Natural killer cell treated with Interleukin-12 subunit alpha and Interleukin-12 subunit beta and Interleukin-15 and Interleukin-18, amount 100 ng/mL, for 72 hours (primary cell): ENCODE measurements at places on chromosomes 7 and 10. TPM values are rescaled to one million over a fixed set of nuclear protein-coding genes. Genes with fewer than 3 reads are reported as not detected.
A peak's percentile ranks its signal among the peaks of the same experiment; 100 is the strongest.

- no peak overlapping the region for H3K4me3 ChIP-seq
- DNase-seq = no peak
- no peaks in the 10 kb centered on the region for H3K36me3 ChIP-seq
- H3K27ac ChIP-seq = no peak overlapping the region
- peaks cover 5% of the 10 kb centered on the region for H3K27me3 ChIP-seq
Observed at GRCh38 chr7:136009488-136010079, 32.4 kb upstream of the MTPN start.

DNA sequence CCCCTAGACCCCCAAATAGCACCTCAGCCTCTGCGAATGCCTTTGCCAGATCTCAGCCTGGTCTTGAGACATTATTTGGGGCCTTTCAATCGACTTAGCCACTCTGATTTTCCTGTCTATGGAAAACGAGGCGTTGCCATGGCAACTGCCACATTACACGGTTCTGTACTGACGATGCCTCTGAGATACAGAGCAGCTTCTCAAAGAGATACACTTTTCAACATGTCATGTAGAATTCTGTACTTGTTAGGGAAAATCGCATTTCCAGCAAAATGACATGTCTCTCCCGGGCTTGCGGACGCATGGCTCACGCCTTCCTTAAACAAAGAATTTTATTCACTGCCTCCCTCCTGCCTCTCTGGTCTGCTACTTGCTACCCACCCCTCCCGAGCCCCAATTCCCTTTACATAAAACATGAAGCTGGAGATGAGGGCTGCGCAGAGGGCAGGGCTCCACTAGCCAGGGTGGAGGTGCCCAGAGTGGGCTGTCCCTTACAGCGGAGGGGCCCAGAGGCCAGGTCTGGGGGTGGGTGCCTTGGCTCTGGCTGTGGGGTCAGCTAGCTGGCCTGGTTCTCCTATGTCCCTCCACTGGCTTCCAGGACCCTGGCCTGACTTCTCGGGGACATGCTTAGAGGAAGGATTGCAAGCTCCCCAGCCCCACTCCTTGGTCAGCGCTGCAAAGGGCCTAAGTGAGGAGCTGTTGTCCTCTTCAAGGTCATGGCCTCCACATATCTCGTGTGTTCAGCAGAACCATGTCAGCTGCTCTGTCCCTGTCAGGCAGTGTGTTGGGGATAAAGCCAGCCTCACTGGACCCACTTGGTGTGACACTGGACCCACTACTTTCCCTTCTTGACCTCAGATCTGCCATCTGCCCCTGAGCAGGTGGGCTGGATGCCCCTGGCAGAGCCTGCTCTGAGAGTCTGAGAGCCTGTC lies 342.5 kb downstream of the RPS24 start:
- DNase-seq = peak; percentile 37
- no peak overlapping the region for H3K4me3 ChIP-seq
- no peak overlapping the region for H3K27ac ChIP-seq
- no peaks in the 10 kb centered on the region for H3K4me1 ChIP-seq

DNA sequence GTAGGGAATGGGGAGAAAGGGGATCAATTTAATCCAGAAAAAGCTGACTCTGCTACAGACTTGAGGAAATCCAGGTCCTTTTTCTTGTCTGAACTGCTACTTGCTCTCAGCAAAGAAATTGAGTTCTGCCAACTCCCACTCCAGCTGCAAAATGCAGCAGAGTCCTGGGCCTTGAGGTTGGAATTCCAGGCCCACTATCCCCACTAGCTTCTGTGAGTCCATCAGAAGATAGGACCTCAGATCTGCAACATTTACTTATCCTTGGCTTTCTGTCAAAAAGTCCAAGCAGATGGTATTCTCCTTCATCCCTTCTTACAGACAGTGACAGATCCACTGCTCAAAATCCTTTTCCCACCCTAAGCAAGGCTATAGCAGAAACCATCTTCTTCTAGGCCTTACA lies 219.2 kb downstream of the ARHGAP12 start:
- peaks cover 15% of the 10 kb centered on the region for H3K4me1 ChIP-seq
- peaks cover 3% of the 10 kb centered on the region for H3K27me3 ChIP-seq
- DNase-seq = no peak
- no peak overlapping the region for H3K27ac ChIP-seq

LRMDA gene
- 0.92 TPM for total RNA-seq

PPP1R3C gene
- not detected for total RNA-seq

GRCh38 chr7:17043012-17043877 lies 161.5 kb upstream of the AGR3 start:
- peak overlapping the region; percentile 79 for H3K27ac ChIP-seq
- peak overlapping the region; percentile 6 for H3K4me3 ChIP-seq
- peaks cover 4% of the 10 kb centered on the region for H3K36me3 ChIP-seq
- H3K4me1 ChIP-seq = peaks cover 37% of the 10 kb centered on the region

DNA sequence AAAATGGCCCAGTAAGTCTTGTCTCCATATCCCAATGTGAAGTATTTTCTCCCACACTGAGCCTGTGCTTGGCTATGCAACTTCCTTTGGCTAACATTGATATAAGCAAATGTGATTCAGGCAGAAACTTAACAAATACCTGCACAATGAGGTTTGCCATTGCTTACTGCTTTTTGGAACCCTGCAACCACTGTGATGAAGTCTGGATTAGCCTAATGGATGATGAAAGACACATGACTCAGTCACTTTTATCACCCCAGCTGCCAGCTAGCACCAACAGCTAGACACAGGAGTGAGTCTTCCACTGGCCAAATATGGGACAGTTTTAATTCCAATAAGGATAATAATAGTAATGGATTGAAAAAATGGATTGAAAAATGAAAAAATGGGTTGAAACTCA lies 854.5 kb downstream of the GRM8 start:
- no peak overlapping the region for H3K4me3 ChIP-seq
- no peak for DNase-seq
- no peaks in the 10 kb centered on the region for H3K4me1 ChIP-seq
- peaks cover 8% of the 10 kb centered on the region for H3K36me3 ChIP-seq

GRCh38 chr7:71009636-71010035 lies 122.3 kb upstream of the GALNT17 start:
- DNase-seq = no peak
- no peak overlapping the region for H3K4me3 ChIP-seq
- H3K36me3 ChIP-seq = no peaks in the 10 kb centered on the region
- H3K4me1 ChIP-seq = no peaks in the 10 kb centered on the region

SLF2 gene
- total RNA-seq = 44.3 TPM

DNA sequence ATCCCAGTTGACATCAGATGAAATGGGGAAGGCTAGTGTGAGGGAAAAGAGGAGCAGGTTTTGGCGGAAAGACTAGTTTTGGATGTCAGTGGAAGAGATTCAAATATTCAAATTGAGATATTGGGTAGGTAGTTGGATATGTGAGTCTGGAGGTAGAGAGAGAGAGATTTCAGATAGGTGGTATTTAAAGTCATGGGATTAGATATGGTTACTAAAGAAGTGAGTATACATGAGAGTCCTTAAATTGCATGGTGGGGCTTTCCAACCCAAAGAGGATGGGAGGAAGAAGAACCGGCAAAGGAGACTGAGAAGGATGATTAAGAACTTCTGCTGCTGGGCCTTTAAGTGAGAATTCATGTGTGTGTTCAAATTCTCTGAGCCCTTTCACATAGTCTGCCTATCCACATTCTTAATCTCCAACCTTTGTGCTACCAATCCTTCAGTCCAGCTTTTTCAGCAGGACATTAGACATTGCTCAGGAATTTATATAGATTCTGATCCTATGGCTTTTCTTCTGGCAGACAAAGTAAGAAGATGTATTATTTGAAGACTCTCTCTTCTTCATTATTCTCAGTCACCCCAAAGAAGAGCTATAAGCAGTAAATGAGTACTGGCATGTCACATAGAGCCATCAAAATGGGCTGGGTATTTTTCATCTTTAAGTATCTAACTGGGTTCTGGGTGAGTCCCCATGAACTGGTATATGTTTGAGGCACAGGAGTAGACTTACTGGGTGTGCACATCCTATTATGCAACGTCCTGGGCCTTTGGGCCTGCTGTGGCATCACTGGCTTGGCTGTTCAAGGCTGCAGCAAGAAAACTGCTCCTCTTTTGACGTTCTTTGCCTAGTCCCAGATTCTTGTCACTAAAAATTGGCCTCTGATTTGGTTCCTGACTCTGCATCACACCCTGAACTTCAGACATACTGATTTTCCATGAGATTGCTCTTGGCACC lies 33.6 kb downstream of the ST7 start:
- H3K27ac ChIP-seq = no peak overlapping the region
- DNase-seq = no peak

GRCh38 chr10:54800741-54801421 lies at the start of gene PCDH15:
Gene PCDH15 (minus strand): TSS chr10:54801231. CDS start chr10:54664262, 136,969 bp downstream.
- no peak within 1 kb of the TSS for H3K27ac ChIP-seq
- H3K4me1 ChIP-seq = no peaks in the 10 kb centered on the region
- H3K36me3 ChIP-seq = no peaks in the 10 kb centered on the region
- no peaks in the 10 kb centered on the region for H3K27me3 ChIP-seq

TMEM273 gene
- 13.2 TPM for total RNA-seq

ABCB1 gene
- total RNA-seq = 15.1 TPM

PILRA gene
- total RNA-seq = 6.8 TPM

- peaks cover 7% of the 10 kb centered on the region for H3K4me1 ChIP-seq
- H3K36me3 ChIP-seq = no peaks in the 10 kb centered on the region
- no peak for DNase-seq
Observed at GRCh38 chr7:77867537-77867865, 68.9 kb downstream of the PHTF2 start.

DNA sequence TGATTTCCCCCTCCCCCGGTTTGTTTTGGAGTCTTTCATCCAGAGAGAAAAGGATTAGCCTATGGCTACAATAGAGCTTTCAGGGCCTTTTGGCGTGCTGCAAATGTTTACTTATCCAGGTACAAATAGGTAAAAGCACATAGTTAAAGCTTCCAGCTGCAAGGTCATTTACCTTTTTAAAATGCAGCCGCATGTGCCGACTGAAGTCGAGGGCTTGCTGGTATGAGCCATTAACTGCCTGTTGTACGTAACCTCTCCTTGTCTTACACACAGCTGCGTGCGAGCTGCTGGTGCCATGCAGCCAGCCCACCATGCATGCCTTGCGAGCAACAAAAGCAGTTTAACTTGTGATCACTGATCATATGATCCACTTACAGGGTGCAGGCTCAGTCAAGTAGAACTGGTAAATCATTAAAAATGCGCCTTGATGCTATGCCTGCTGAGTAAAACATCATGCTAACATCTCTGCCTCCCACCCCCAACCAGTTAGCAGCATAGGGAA lies 866.4 kb downstream of the LRMDA start:
- no peak overlapping the region for H3K4me3 ChIP-seq
- H3K36me3 ChIP-seq = no peaks in the 10 kb centered on the region
- H3K27ac ChIP-seq = no peak overlapping the region

DNA sequence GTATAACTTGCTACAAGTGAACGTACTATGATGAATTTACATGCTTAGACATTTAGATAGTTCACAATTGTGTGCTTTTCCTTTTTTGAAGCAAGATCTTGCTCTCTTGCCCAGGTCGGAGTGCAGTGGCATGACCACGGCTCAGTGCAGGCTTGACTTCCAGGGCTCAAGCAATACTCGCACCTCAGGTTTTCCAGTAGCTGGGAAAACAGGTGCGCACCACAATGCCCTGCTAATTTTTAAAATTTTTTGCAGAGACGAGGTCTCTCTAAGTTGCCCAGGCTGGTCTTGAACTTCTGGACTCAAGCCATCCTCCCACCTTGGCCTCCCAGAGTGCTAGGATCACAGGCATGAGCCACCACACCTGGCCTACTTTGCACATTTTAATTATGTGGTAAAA lies 1.8 kb downstream of the GPR15LG start:
- DNase-seq = no peak
- H3K4me1 ChIP-seq = peaks cover 6% of the 10 kb centered on the region
- H3K4me3 ChIP-seq = no peak overlapping the region
- no peak overlapping the region for H3K27ac ChIP-seq
- no peaks in the 10 kb centered on the region for H3K27me3 ChIP-seq

PRSS37 gene
- not detected for total RNA-seq

CRPPA gene
- 1.7 TPM for total RNA-seq

GRCh38 chr7:39310699-39311098 lies 255.5 kb upstream of the YAE1 start:
- no peaks in the 10 kb centered on the region for H3K36me3 ChIP-seq
- H3K27me3 ChIP-seq = peaks cover 21% of the 10 kb centered on the region
- H3K4me1 ChIP-seq = no peaks in the 10 kb centered on the region

GRCh38 chr7:151368136-151368571 lies 26.5 kb downstream of the NUB1 start:
- H3K27ac ChIP-seq = no peak overlapping the region
- H3K27me3 ChIP-seq = no peaks in the 10 kb centered on the region
- no peak overlapping the region for H3K4me3 ChIP-seq
- peak; percentile 83 for DNase-seq
- H3K36me3 ChIP-seq = peaks cover 11% of the 10 kb centered on the region

TMEM229A gene
- not detected for total RNA-seq

PTTG1IP2 gene
- not detected for total RNA-seq

GRCh38 chr10:61068471-61068870 lies 124.5 kb upstream of the RHOBTB1 start:
- no peaks in the 10 kb centered on the region for H3K36me3 ChIP-seq
- H3K4me3 ChIP-seq = no peak overlapping the region
- H3K27me3 ChIP-seq = peaks cover 7% of the 10 kb centered on the region
- no peak for DNase-seq
- no peak overlapping the region for H3K27ac ChIP-seq

ANKRD2 gene
- total RNA-seq = not detected

DNA sequence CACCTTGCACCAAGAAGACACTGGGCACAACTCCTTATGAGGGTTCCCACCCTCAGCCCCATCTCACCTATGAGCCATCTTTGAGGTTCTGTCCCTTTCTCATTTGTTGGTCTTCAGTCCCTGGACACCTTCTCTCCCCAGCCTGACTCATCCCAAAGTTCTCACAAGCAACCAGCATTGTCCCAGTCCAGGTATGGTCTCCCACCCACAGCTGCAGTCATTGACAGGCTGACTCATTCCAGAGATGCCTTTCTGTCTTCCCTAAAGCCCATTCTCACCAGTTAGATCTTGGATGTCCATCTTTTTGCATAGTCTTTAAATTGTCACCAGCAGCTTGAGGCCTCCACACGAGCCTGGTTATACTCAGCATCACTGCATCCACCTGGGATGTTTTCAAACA lies 26.7 kb upstream of the BMPR1A start:
- H3K27ac ChIP-seq = no peak overlapping the region
- peaks cover 12% of the 10 kb centered on the region for H3K27me3 ChIP-seq
- no peaks in the 10 kb centered on the region for H3K36me3 ChIP-seq
- no peak overlapping the region for H3K4me3 ChIP-seq
- H3K4me1 ChIP-seq = no peaks in the 10 kb centered on the region

BTBD16 gene
- total RNA-seq = not detected

DNA sequence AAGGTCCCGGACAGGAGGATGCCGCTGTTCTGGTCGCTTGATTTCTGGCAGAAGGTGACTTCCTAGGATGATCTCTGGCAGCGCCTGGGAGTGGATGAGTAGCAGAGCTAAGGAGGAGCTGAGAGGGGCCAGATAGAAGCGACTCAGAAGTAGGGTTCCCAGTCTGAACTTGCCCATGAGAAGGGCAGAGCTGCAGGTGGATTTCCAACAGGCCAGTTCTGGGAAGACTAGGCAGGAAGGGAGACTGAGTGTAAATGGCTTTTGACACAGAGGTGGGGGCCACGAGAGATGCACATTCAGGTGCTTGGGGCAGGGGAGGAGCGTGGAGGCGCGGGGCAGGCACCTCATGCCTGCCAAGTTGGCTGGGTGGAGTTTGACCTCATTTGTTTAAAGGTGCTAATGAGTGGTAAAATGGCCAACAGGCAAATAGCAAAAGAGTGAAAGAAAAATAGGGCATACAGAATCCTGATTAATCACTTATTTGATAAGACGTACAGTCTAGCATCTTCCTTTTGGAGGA lies 58.8 kb downstream of the SHH start:
- H3K27me3 ChIP-seq = no peaks in the 10 kb centered on the region
- H3K4me3 ChIP-seq = peak overlapping the region; percentile 49
- DNase-seq = no peak
- peaks cover 73% of the 10 kb centered on the region for H3K4me1 ChIP-seq
- H3K27ac ChIP-seq = peak overlapping the region; percentile 22
